Neural crest cell (in vitro differentiated cells): ENCODE measurements at places on chromosomes 5 and 9.

DNA sequence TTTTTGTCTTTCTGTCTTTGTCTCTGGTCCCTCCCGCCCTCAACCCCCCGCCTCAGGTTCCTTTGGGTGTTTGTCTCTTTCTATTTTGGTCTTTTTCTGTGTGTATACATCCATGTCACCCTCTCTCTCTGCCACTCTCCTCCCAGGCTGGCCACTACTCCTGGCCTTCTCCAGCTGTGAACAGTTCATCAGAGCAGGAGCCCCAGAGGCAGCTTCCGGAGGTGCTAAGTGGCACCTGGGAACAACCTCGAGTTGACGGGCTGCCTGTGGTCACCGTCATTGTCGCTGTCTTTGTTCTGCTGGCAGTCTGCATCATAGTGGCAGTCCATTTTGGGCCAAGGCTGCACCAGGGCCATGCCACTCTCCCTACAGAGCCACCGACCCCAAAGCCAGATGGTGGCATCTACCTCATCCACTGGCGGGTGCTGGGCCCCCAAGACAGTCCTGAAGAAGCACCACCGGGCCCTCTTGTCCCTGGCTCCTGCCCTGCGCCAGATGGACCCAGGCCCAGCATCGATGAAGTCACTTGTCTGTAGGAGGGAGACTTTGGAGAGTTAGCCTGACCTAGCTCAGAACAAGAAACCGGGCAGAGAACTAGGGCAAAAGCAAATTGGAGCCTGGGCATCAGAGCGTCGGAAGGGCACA is 1.7 kb downstream of the SMIM33 start:
- no peak for DNase-seq

GRCh38 chr5:128081111-128081851 is 2.3 kb upstream of the SLC12A2 start:
- DNase-seq = no peak

GRCh38 chr9:99850736-99851499 is 29.2 kb downstream of the NR4A3 start:
- no peak for DNase-seq

- no peak for DNase-seq
These were observed 76.1 kb downstream of the ARRDC3 start for GRCh38 chr5:91307048-91307447.

- no peak for DNase-seq
These were observed 231.8 kb downstream of the DRD1 start for GRCh38 chr5:175211956-175212756.

DNA sequence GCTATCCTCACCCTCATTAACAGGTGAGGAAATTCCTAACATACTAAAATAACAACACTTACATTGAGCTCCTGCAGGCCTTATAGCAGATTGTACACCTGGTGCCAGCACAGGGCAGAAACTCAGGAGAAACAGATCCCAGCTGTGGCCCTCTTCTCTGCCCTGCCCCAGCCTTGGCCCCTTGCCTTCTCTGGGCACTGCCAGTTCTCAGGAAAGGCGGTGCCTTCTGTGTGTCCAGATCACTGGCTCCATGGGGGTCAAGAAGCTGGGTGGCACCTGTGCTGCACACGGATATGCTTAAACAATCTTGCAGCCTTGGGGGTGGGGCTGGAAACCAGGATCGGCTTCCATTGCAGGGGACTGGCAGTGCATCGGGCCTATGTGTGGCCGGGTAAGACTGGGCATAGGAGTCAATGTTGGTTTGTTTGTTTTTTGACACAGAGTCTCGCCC is 19.3 kb downstream of the KYAT1 start:
- no peak for DNase-seq
